ENCODE measurements at places on chromosomes 2 and 18.
A peak's percentile ranks its signal among the peaks of the same experiment; 100 is the strongest.

DNA sequence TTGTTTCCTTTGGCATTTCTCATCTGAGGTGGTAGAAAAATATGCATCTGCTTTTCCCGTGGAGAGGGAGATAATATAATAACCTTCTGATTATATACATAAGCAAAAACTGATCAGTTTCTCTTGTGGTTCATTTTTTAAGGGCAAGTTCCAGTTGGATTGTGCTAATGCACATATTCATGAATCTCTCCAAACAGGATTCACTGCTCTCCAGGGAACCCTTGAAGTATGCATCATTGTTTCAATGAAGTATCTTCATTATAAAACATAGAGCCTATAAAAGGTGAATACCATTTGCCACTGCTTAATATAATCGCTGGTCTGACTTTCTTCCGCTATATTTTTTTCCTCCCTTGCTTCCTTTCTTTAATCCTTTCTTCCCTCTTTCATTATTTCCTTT, 384.7 kb downstream of the FIGN start:
- DNase-seq: no peak

- no peak for DNase-seq
Measured at GRCh38 chr18:61824733-61825363, 68.0 kb downstream of the RNF152 start.

DNA sequence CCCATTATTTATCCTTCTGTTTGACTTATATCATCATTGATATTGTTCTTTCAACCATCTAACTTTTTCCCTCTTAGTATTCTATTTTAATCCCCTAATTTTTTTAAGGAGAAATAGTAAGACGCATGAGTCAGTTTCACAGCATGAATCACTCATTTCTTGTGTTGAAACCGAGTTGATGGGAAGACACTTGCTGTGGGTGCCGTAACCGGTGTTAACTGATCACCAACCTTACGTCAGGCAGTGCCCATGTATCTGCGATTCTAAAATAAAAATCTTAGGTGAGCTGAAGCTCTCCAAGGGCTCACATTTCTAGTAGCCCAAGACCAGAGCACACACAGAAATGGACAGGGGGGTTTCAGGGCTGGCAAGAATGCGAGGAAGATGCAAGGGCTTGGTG, 348.1 kb downstream of the GALR1 start:
- DNase-seq: no peak

DNA sequence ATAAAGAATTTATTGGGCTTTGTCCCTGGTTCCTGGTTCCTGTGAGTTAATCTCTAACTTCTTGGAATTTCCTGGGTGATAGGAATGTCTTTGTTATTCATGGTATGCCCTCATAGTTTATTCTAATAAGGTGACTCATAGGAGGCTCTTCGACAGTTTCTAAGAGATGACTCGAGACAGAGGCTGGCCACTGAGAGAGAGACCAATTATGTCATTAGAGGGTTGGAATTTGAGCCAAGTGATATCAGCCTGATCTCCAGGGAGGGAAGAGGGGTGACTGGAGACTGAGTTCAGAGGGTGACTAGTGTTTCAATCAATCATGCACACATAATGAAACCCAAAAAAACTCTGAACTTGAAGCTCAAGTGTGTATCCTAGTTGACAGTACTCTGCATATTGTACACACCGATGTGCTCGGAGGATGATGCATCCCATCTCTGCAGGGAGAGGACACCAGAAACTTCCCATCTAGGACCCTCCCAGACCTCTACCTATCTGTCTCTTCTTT, 185.7 kb downstream of the MTCL1 start:
- DNase-seq: peak; percentile 76

DNA sequence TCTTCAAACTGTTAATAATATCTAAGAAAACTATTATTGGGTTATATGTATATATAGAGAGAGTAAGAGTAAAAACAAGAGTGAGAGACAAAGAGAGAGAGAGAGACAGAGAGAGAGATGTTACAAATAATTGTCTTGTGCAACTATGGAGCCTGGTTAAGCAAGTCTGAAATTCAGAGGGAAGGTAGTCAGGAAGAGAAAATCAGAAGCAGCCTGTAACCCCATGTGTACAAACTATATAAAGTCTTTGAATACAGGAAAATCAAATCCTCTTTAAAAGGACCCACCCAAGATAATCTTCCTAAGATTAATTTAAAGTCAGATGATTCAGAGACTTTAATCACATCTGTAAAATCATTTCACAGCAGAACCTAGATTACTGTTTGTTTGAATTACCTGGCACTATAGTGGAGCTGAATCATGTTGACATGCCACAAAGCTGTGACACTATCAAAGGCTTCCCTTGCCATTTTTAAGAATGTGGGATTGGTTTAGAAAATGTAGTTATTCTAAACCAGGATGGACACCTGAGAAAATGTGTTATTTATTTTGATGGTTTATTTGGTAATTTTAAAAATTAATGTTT, 301.7 kb upstream of the FSIP2 start:
- no peak for DNase-seq

- no peak for DNase-seq
Measured at GRCh38 chr2:43138441-43138840, 88.0 kb downstream of the ZFP36L2 start.

DNA sequence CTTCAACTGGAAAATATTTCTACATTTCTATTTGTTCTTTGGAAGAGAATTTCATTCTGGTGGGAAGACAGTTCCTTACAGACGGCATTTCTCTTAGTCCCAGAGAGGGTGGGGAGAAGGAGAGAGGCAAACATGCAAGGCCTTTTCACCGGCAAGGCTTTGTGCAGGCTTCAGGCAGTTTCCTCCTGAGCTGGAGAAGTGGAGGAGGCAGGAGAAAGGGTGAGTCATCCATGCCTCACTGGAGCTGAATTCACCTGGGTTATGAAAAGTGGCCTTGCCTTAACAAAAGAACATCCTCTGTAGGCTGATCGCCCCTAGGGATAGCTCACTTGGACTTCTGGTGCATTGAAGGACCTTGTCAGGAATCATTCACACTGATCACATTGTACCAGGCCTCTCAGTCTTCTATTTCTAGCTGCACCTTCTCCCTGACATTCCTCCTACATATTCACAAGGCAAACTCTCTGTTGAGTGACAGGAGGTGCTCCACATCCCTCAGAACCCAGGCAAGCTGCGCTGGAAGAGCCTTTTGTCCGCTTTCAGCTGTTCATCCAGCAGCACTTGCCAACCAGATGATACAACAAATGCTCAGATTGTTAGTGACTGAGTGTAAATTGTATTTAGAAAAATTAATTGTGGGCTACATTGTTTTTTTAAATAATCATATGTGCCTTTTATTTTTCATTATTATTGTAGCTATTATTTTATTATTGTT, 796.1 kb downstream of the DCDC2C start:
- DNase-seq: no peak

DNA sequence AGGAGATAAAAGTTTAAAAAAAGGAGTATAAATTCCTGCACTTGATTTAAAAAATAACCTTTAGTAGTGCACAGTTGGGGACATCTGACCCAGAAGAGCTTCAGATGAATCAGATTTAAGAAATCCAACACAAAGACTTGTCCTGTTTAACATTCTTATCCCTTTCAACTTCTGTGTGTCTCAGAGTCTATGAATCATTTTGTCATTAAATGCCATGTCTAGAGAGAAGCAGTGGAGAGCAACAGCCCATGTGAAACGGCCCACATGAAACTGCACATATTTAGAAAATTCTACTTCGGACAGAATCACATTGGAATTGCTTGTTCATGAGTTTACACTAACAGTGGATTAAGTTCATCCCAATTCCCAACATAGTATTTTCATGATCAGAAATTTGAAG, 278.6 kb downstream of the SLC8A1 start:
- peak; percentile 7 for DNase-seq

DNA sequence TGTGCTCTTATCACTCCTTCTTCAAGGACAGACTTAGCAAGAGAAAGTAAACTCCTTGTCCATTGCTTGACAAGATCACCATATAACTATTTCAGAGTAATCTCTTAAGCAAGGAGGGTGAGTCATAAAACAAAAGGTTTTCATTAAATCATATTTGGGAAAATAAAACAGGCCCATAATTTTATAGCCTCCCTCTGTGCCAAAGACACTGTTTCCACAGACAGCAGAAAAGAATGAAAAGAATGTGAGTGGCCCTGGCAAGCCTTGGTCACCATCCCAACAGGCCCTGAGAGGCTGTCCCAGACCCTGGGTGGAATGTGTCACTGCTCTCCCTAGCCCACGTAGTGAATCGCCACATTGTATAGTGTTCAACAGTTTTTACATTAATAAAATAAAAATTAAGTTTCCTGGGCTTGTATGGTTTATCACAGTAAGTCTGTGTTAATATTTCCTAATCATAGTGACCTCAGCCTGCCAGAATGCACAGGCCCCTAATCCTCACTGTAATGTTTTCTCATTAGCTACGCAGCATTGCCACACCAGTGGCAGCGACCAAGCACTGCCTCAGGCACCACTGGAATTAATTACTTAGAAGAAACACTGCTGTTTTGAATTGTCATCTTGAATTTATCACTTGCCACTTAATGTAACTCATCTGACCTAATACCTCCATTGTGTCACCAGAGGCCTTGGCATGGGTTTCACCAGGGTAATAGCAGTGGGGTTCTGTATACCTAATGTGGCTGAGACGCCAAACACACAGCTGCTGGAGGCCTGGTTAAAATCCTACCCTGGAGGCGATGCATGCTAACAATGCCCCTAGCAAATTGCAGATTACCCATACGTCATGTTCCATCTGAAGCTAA, 401.9 kb downstream of the LNPK start:
- DNase-seq: peak; percentile 47

GRCh38 chr2:180980943-180981911, 822 bp downstream of the UBE2E3 start:
- DNase-seq: no peak

DNA sequence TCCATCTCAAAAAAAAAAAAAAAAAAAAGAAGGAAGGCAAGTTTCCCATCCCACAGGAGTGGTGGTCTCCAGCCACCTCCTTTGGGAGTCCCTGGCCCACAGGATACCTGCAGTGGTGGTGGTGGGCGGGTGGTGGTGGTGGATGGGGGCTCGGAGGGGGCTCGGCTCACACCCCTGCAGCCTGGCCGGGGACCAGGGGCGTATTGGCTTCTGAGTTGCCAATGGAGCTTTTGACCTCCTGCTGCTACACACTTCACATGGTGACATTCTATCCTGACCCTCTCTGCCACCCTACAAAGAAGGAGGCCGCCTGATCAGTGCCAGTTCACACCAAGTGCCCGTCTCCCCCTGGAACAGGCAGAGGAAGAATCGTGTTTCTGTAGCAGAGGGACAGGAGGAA, 119.6 kb downstream of the NFATC1 start:
- no peak for DNase-seq

- no peak for DNase-seq
Measured at GRCh38 chr2:36912695-36913094, 53.6 kb downstream of the STRN start.

DNA sequence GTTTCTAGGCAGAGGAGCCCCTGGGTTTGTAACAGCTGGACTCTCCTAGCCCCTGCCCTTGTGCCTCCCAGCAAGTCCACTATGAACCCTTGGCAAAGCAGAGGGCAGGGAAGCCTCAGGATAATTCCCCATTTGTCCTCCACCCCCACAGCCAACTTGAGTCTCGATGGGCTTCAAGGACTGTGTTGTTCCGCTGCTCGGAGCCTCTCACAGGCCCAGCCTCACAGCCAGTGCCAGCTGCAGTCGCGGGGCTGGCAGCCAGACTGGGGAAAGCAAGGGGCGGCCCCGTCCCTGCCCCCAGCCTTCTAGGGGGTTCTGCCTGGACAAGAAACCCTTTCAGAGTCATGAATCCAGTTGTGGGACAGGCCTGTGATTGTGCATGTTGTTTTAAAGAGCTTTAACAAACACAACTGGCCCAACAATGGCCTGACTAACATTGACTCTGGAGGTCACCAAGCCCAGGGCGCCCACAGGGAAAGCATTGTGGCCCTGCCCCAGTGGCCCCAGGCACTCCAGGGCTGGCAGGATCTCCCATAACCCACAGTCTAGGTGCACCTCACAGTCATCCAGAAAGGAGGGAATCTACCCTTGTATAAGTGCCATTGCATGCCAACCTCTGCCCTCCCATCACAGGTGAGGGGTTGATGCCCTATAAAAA, 71.8 kb upstream of the DAPL1 start:
- no peak for DNase-seq

DNA sequence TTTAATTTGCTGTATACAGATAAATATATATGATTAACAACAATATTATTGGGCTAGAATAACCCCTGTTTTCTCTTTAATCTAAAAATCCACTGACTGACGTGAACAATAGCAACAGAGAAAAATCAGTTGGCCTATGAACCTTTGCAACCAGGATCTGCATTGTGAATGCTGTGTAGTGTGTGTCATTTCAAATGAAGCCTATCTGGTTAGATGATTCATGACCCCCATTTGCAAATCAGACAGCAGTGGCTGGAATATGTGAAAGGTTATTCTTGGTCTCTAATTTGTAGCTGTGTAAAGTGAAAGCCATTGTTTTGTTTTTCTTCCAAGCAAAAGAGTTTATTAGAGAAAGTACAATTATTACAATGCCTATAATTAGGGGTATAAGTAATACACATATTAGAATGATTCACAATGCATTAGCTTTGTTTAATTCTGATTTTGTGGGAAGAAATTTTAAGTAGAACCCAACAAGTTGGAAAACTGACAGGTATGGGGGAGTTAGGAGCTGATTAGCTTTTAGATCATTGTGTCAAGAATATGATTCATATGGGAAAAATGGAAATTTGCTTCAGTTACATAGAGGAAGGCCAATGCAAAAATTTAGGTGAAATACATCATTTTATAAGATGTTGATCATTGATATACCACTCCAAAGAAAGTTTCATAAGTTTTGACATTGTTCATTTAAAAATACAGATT, 1362.2 kb upstream of the TMEFF2 start:
- no peak for DNase-seq

- DNase-seq: no peak
Measured at GRCh38 chr2:67854798-67855197, 208.0 kb downstream of the C1D start.

GRCh38 chr2:164141271-164141670, 405.5 kb upstream of the FIGN start:
- DNase-seq: no peak

GRCh38 chr2:40380041-40380440, 71.8 kb downstream of the SLC8A1 start:
- DNase-seq: no peak

DNA sequence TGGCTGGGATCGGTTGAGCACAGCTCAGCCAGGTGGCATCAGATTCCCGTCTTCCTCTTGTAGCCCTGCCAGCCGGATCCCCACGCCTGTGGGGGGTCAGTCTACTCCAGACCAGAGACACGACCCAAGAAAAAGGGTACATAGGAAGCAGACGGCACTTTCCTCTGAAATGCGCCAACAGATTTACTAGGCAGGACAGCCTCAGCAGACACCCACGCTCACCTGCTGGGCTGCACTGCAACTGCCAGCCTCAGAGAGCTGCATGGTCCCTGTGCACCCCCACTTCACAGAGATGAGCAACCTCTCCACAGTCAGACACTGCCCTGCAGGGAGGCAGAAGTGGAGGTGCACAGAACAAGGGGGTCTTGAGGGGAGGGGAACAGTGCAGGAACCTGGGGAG, 75.7 kb upstream of the OTOS start:
- no peak for DNase-seq

All from amniotic stem cell (primary cell).